ENCODE measurements at places on chromosomes 6 and 20.

DNA sequence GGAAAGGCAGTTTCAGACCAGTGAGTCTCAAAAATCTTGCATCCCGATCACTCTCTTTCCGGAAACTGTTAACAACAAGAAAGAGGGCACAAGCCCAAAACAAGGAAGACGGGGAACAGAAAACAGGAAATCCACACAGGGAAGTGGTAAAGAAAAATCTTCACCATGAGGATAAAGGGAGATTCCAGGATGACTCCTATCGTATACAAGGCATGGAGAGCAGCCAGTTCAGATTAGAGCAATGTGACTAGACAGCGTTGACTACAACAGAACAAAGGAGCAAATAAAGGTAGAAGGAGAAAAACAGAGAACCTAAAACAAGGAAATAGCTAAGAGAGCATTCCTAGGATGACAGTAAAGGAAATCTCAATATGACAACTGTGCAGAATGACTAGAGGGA, 26.5 kb downstream of the VNN1 start:
- peak; percentile 86 for DNase-seq

DNA sequence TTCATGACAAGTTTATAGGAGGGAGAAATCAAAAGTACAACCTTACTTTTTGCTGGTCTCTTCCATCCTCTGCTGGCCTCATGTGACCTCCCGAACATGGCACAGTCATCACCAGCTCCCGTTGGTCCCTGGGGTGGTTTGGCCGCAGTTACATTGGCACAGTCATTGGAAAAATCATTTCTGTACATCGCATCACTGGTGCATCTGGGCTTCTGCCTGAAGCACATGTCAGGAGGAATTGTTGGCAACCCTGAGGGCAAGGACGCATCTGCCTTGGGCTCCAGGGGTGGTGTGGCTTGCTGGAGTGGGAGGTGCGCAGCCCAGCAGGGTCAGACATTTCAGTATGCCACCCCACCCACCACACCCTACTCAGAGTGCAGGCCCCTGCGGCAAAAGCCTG, 162.9 kb upstream of the SLC24A3 start:
- DNase-seq = no peak

- no peak for DNase-seq
These were observed 77.7 kb upstream of the TBC1D7 start for GRCh38 chr6:13405961-13406477.

DNA sequence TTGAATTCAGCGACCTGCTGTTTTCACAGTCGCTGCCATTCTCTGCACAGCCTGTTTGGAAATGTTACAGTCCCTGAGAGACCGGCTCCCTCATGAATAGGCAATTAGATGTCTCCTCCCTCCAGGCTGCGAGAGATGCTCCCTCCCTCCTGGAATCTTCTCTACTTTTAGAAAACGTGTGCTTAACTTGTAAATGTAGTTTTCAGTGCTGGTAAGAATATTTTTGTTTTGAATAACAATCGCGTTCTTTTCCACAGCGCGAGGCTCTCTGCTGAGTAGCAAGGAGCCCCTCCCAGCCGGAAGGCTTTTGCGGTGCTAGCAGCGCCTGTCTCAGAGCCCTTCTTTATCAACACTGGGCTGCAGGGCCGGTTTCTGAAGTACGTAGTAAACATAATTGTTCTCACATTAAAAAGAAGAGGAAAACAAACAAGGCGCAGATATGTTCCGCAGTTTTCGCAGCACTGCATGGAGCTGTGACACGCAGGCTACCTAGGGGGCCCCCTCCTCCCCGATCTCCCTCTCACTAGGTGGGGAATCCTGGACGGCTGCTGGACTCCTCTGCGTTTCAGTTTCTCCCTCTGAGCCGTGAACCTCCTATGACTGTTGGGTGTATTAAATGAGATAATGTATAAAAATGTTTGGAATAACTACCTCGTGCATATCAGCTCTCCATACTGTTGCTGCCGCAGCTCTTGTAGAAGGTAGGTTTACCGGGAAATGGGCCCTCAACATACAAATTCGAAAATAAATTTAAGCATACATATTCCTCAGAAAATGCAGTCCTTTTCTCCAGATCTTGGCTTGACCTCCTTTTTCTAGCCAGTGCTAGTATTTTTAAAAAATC, 79.0 kb upstream of the SPACA1 start:
- no peak for DNase-seq

All from amniotic epithelial cell (primary cell).